ENCODE measurements at places on chromosomes 7 and 10.

DNA sequence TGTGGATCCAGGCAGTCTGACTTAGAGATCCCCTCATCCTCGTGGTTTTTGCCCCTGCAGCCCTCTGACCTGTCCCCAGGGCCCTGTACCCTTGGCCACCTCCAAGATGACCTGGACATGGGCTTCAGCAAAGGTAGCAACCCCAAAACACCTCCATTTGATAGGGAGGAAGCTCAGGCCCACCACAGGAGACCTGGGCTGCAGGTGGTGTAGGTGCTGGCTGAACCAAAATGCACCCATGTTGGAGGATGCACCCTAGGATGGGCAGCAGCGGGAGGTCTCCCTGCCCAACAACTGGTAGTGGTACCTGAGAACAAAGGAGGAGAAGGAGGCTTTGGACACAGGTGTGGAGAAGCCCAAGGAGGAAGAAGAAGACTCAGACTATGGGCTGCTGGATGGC, 188.7 kb downstream of the ZNF716 start:
- no peak for DNase-seq

DNA sequence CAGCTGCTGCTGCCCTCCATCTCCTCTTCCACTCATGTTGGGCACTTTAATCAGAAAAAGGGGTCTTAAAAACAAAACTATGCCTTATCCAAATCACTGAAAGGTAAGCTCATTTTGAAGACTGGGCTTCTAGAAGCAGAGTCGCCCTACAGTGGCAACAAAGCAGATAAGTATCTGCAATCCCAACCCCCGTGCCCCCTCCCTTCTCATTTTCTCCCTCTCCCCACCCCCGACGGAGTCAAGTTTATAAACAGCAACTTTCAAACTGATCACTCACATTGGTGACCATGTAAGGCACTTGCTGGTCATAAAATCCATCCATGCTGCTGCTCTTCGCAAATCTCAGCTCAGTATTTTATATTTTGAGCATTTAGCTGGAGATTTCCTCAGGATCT, 738 bp downstream of the ETV1 start:
- no peak for DNase-seq

DNA sequence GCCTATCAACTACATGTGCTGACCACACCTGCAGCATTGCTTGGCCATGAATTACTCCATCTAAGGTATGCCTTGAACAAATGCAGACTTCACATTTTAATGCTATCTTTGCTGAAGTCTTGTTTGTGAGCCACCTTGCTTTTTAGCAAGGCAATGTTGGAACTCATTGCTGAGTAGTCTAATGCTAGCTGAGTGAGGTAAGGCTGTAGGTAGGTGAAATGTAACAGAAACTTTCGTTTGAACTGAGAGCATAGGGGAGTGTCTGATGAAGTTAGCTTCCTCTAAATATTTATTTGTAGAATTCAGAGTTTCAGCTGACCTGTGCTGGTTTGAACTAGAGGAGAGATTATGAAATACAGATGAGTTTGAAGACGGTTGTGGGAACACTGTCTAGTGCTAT, 238.5 kb downstream of the SEMA3A start:
- no peak for DNase-seq

GRCh38 chr7:42414028-42414427, 177.0 kb upstream of the GLI3 start:
- DNase-seq, result no peak

DNA sequence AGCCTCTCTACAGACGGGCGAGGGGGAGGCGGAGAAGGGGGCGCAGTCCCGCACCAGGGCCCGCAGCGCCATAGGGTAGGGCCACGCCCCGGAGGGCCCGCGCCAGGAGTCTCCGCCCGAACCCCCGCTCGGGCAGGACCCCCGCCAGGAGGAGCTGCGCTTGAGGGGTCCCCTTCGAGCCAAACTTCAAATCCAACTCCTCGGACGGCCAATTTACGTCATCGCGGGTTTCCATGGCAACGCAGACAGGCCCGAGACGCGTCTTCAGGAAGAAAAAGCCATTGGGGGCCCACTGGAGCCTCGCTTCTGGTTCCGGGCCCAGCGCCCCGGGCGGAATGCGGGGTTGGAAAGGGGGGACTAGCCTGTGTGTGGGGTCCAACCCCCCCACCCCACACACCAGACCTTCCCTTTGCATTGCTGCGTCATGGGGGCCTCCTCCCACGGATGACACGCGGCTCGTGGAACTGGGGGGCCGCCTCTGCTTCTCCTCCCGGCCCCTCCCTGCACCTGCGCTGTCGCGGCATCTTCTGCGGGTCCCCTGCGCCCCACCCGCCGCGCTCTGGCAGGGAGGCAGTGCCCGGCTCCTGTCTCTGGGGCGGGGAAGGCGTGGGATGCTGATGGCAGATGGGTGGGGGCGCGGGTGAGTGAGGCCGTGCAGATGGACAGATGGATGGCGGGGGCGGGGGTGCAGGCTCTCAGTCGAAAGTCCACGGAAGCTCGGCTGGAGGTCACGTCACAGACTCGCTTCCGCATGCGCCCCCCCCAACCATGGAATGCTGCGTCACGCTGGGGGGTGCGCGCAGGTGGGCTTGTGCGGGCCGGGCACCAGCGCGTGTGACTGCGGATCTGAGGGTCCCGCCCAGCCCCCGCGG, 1.2 kb downstream of the CALY start:
- no peak for DNase-seq

DNA sequence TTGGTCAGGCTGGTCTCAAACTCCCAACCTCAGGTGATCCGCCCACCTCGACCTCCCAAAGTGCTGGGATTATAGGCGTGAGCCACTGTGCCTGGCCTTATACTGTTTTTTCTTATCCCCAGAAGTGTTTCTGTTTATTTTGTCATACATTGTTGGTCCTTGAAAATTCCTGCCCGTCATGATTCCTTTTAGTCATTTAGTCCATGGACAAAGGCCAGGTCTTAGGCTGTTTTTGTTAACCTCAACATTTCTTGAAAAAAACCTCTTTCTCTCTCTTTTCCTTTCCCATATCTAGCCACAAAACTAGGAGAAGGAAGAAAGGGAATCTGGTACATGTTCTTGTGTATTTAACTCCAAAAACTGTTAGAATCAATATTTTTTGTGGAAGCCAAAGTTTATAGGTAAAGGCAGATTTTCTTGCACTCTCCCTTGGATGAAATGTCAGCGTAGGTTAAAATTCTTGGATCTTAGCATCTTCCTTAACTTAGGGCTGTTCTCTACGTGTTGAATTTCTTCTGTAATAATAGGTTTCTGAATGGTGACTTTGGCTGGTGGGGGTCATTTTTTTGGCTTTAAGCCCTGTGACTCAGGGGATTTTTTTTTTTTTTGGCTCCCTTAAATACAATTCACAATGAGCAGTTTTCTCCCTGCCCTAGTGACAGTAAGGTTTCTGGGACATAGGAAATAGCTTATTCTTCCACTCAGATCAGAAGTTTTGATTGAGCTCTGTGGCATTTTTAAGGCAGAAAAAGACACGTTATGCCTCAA, 500.8 kb downstream of the AUTS2 start:
- no peak for DNase-seq

DNA sequence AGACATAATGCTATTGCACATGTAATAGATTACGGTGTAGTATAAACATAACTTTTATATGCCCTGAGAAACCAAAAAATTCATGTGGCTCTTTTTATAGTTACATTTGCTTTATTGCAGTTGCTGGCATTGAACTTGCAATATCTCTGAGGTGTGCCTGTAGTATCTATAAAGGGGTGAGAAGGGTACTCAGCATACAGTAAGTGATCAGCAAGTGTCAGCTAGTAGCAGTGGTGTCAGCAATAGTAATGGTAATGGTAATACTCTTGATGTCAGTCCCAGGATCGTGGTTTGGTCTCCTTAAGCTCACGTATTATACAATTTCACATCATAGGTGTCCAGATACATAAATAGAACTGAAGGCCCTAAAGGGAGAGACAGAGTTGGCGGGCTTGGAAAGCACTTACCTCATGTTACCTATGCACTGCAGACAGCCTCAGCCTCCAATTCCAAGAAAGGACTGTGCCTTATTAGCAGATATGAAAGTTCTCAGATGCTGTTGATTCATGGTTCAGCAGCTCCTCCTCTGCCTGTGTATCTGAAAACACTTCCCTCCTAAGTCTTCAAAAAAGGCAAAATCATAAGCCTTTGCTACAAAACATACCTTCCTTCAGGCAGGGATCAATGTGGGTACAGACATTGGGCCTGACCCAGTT, 6.6 kb upstream of the GIMAP7 start:
- no peak for DNase-seq

GRCh38 chr7:47046949-47047348, 535.0 kb downstream of the TNS3 start:
- DNase-seq, result no peak

- no peak for DNase-seq
These were observed 18.9 kb upstream of the ZNF212 start for GRCh38 chr7:149220534-149220933.

DNA sequence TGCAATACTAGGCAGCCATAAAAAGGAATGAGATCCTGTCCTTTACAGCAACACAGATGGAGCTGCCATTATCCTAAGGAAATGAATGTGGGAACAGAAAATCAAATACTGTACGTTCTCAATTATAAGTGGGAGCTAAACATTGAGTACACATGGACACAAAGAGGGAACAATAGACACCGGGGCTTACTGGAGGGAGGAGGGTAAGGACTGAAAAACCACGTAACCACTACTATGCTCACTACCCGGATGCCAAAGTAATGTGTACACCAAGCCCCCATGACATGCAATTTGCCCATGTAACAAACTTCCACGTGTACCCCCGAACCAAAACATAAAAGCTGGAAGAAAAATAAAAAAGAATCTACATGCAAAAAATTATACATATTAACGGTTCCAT, 587.0 kb downstream of the PARD3 start:
- no peak for DNase-seq

- DNase-seq, result no peak
These were observed 15.4 kb downstream of the SEC24C start for GRCh38 chr10:73759512-73760115.

DNA sequence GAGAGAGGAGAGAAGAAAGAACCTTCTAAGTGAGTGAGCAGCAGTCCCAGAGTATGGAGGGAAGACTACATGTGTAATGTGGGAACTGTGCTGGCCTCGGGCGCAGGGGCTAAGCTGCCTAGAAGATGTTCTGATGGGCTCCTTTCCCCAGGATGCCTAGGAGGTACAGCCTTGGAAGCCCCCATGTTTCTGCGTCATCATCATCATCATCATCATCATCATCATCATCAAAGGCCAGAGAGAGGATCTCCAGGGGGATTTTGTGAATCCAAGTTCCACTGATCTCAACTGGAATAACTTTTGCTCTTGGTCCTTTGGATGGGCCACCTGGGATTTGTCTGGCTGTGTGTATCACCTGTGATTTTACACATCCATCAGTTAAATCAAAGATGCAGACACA, 86.0 kb downstream of the BUB3 start:
- DNase-seq, result no peak

DNA sequence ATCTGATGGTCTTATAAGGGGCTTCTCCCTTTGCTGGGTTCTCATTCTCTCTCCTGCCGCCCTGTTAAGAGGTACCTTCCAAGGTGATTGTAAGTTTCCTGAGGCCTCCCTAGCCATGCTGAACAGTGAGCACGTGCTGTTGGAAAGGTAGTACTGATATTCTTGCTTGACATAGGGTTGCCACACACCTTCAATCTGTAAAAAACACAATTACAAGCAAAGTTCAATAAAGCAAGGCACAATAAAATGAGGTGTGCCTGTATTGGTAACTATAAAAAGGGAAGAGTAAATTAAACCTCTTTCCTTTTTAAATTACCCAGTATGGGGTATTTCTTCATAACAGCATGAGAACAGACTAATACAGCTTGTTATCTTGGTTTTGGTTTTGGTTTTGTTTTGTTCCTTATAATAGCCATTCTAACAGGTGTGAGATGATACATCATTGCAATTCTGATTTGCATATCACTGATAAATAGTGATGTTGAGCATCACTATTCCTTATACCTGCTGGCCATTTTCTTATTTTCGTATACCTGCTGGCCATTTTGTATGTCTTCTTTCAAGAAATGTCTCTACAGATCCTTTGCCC, 164.9 kb upstream of the TRIM24 start:
- DNase-seq, result no peak

- no peak for DNase-seq
These were observed 227.7 kb downstream of the KCNMA1 start for GRCh38 chr10:77409697-77410471.

DNA sequence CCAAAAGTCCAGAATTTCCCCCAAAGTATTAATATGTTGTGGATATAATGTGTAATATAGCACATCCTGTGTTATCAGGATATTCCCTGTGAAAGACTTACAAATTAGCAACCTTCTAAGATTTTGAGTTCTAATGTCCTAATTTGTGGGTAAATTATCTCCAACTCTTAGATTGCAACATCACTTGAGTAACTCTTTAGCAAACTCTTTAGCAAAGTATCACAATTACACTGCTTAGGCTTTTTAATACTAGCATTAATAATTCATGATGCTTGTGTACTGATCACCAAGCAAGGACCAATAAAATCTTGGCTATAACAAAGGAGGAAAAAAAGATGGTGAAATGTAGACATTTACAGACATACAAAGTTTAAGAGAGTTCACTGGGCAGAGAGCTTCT, 27.7 kb downstream of the HIP1 start:
- no peak for DNase-seq

DNA sequence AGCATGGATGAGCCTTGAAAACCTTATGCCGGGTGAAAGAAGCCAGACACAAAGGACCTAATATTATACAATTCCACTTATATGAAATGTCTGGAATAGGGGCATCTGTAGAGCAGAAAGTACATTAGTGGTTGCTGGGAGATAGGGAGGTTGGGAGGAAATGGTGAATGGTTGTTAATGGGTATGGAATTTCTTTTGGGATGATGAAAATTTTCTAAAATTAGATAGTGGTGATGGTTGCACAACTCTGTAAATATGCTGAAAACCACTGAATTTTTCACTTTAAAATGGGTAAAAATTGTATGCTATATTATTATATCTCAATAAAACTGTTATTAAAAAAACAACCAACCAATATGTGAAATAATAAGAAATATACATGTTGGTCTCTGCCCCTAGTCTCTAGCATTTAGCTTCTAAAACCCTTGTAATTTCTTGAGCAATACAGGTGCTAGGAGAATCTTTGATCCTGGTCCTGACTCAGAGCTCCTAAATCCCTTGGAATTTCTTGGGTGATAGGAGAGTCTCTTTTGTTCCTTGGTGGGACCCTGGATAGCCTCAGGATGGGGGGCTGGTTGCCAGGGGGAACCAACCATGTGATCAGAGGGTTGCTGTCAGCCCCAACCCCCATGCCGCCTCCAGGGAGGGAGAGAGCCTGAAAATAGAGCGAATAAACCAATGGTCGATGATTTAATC, 64.0 kb downstream of the TACR2 start:
- DNase-seq, result no peak

DNA sequence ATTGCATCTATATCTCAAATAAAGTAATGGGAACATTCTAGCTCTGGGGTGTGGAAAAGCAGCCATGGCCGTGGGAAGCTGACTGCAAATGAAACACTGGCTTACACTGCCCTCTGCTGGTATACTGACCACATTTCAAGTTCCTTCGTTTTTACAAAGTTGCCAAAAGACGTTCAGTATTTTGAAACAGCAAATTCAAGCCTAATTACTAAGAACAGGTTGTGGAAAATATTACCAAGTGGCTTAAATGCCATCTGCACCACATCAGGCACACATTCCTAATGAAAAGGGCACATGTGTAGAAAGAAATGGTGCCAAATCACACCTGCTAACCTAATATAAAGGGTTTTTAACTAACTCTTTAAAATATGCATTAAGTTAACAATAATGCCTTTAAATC, 83.9 kb downstream of the JAZF1 start:
- no peak for DNase-seq

- no peak for DNase-seq
These were observed 121.3 kb upstream of the HABP2 start for GRCh38 chr10:113431398-113432160.
